Smooth muscle cell of the coronary artery (primary cell): ENCODE measurements at places on chromosomes 7 and 10. TPM values are rescaled to one million over a fixed set of nuclear protein-coding genes. Genes with fewer than 3 reads are reported as not detected.

GET4 gene
- total RNA-seq = 19.4 and 29.1 TPM in 2 replicates

ZNF365 gene
- total RNA-seq = 0.70 and 13.0 TPM in 2 replicates

CALML5 gene
- not detected in 2 replicates for total RNA-seq

CH25H gene
- total RNA-seq = 3.3 and 5.2 TPM in 2 replicates

PON3 gene
- not detected in 2 replicates for total RNA-seq

GHRHR gene
- total RNA-seq = not detected in 2 replicates

ANKRD61 gene
- total RNA-seq = 0.15 and 0.35 TPM in 2 replicates

C1QL3 gene
- total RNA-seq = not detected in 2 replicates
